Activated naive CD4-positive, alpha-beta T cell treated with anti-CD3 and anti-CD28 coated beads, Interleukin-2, amount 10 ng/mL, durations not matched to agents 7 days and 5 days (primary cell): ENCODE measurements at places on chromosomes 16 and 17.

DNA sequence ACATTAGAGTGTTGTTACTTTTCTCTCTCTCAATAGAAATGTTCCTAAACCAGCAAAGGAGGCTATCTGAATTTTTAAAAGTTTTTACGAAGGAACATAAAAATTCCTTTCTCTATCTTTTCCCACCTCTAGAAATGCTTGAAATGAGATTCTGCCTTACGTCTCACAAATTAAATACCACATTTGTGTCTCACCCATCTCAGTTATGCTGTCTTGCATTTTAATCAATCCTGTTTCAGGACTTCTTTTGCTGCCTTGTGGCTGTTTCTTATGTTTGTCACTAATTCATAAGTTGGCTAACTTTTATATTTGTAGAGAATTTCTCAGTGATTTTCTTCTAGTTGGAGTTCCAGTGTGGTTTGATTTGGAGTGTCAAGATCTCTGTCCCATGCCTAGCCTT is 3.5 kb downstream of the OMG start:
- DNase-seq = no peak

DNA sequence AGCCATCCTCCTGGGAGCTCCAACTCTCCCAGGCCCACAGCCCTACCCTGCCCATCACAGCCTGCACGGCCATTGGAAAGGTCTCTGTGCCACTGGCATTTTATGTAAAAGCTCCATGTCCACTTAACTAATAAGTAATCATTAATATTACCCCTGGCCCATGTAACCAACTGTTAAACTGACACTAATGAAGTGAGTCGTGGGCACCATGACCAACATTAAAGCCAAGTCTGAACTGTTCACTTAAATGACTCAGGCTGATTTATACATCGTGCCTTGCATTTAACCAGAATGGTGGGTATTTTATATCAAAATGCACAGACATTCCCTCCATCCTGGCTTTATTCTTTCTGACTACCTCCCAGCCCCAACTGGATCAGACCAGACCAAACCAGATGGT is 229.3 kb downstream of the SOX9 start:
- DNase-seq = no peak

GRCh38 chr17:42120161-42120769 is 902 bp downstream of the KAT2A start:
- no peak for DNase-seq

GRCh38 chr17:6209829-6210228 is 139.7 kb downstream of the WSCD1 start:
- no peak for DNase-seq

- DNase-seq = no peak
These were observed 96.7 kb downstream of the AATF start for GRCh38 chr17:37045351-37045922.

DNA sequence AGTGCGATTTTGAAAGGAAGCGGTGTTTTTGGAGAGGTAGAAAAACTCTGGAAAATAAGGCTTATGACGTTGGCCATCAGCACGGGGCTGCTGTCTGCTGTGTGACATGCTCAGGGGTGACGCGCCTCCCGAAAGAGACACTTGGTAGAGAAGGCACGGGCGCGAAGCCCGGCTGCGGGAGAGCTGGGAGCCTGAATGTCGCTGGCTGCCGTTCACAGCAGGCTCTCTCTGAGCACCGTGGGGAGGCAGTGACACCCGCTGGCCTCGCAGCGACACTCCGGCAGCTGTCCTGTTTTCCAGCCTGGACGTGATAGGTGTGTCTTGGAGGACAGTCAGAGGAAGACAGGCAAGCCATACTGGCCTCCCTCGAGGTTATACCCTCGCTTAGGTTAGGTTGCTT is 759.1 kb upstream of the RBFOX1 start:
- no peak for DNase-seq

DNA sequence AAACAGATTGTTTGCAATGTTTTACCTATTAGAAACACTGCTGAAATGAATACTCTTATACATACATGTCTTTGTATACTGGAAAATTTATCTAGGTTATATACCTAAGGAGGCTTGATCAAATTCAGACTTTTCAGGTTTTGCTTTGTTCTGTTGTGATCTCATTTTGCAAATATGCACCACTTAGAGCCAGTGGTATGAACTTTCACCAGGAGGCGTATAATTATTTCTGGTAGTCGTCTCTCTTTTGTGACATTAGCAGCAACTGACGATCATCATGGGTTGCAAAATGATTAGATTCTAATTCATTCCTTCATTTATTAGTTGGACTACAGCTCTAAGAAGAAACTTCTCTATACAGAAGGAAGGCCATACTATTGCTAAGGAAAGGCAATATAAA is 26.9 kb downstream of the AP1G1 start:
- DNase-seq = no peak

DNA sequence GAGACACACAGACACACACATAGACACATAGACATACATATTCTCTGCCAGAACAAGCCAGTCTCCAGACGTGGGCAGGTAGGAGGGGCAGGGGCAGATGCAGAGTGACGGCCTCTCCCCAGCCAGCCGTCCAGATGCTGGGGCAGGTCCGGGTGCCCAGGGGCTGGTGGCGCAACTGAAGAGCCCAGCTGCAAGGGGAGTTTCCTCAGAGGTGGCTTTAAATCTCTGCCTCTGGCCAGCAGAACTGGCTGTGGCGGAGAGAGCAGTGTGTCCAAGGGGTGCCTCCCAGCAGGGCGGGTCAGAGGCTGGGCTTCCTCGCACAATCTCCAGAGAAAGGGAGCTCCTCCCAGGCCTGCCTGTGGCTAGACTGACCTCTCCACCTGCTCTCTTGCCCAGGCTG is 9.4 kb upstream of the GCGR start:
- no peak for DNase-seq

DNA sequence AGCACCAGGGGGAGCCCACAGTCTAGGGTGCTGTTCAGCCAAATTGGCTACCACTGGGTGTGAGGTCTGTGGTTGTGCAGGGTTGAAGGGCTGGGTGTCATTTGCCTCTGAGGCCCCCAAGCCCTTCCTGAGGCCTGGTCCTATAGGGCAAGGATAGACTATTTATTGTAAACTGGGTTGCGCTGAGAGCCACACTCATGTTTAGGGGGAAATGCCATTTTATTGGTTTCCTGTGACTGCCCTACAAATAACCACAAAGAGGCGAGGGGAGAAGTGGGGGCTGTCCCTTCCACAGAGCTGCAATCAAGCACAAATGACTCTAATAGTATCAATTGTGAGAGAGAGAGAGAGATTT is 3.6 kb upstream of the ZCCHC14 start:
- DNase-seq = no peak

- peak; percentile 41 for DNase-seq
These were observed 18.6 kb upstream of the HAPSTR1 start for GRCh38 chr16:9072806-9073341.

- peak; percentile 69 for DNase-seq
These were observed 873 bp downstream of the USP10 start for GRCh38 chr16:84700446-84701300.

DNA sequence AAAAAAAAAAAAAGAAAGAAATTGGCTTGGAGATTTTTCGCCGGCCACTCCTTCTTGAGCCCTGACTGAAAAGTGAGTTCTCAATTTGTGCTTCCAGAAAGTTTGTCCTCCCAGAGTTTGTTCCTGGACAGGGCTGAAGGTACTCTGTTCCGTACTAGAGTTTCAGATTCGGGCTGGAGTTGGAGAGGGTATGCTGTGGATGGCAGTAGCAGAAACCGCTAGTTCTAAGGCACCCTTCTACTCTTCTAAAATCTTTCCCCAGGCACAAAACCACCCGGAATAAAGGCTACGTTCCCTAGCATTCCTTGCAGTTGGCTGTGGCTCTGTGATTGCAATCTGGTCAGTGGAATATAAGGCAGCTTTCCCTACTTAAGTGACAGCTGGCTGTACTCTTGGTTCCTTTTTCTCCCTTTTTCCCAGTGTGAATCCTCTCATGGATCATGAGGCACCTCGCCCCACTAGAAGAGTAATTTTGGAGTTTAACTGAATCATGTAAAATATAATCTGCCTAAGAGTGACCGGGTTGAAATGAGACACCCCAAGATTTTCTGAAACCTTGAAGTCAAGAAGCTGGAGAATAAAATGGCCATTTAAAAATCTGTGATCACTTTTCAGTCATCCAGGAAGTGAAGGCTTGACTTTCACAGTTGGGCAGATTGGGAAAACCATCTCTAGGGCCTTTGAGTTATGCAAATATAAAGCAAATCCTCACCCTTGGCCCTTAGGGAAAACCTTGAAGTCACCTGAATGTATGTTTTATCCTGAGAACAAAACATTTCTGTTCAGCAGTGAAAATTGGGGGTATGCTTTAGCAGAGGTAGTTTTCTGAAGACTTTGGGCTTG is 901 bp upstream of the HEATR6 start:
- no peak for DNase-seq

DNA sequence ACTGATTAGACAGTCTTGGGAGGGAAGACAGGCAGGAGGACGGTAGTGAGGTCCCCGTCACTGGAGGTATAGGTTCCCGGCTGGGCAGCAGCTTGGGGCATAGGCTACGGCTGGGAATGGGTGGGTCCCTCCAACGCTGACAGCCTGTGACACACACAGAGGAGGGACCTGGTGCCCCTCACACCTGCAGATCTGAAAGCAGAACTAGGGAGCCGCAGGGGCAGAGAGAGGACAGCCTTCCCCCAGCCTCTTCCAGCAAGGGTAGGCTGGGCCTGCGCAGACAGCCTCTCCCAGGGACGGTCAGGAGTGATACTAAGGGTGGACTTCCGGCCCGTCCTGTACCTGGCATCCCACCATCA is 2.0 kb downstream of the P2RX1 start:
- DNase-seq = no peak

GRCh38 chr17:80891397-80892018 is 100.1 kb upstream of the CHMP6 start:
- DNase-seq = peak; percentile 87

GRCh38 chr17:75899767-75900468 is 3.2 kb upstream of the TRIM65 start:
- DNase-seq = no peak

DNA sequence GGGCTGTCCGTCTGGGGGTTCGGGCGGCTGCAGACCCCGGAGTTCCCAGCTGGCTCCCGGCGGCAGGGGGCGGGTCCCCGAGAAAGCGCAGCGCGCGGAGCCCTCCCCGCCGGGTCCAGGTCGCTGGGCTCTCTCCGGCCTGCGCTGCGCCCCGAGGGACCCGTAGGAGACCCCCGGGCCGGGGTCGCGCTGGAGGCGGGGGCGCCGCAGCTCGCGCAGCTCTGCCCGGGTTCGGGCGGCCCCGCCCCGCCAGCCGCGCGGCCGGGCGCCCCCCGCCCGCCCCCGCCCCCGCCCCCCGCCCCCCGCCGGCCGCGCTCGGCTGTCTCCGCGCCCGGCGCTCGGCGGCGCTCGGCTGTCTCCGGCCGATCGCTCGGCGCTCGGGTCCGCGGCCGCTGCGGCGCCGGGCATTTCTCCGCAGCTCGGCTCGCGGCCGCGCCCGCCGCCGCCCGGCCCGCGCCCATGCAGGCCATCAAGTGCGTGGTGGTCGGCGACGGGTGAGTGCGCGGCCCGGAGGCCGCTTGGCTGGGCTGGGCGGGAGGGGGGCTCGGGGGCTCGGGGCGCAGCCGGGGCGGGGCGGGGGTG is at the start of gene RAC3:
TSS of gene RAC3 (plus strand) at position 376 of the 582 bp plus-strand sequence. CDS start at position 460, 84 bp downstream.
- DNase-seq = no peak

DNA sequence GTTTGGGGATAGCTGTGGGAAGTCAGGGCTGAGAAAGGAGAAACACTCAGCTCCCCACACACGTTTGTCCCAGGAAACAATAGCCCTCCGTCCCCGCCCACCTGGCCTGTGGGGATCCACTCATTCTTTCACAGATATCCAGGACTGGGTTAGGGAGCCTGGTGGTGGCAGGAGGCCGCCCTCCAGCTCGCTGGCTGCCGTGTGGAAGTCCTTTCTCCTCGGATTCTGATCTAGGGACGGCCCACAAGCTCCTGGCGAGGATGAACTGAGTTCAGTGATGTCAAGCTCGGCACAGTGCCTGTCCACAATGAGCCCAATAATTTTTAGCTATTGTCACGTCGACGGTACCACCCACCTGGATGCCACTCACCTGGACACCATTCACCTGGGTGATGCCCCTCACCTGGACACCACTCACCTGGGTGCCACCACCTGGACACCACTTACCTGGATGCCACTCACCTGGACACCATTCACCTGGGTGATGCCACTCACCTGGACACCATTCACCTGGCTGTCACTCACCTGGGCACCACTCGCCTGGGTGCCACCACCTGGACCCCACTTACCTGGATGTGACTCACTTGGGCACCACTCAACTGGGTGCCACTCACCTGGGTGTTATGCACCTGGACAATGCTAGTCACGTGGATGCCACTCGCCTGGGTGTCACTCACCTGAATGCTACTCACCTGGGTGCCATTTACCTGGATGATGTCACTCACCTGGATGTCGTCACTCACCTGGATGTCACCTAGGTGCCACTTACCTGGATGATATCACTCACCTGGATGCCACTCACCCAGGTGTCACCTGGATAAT is 172.5 kb upstream of the FOXF1 start:
- DNase-seq = no peak

- no peak for DNase-seq
These were observed 3.7 kb upstream of the MRPS34 start for GRCh38 chr16:1776672-1776955.

- no peak for DNase-seq
These were observed 80.9 kb downstream of the WWOX start for GRCh38 chr16:78180349-78180748.

DNA sequence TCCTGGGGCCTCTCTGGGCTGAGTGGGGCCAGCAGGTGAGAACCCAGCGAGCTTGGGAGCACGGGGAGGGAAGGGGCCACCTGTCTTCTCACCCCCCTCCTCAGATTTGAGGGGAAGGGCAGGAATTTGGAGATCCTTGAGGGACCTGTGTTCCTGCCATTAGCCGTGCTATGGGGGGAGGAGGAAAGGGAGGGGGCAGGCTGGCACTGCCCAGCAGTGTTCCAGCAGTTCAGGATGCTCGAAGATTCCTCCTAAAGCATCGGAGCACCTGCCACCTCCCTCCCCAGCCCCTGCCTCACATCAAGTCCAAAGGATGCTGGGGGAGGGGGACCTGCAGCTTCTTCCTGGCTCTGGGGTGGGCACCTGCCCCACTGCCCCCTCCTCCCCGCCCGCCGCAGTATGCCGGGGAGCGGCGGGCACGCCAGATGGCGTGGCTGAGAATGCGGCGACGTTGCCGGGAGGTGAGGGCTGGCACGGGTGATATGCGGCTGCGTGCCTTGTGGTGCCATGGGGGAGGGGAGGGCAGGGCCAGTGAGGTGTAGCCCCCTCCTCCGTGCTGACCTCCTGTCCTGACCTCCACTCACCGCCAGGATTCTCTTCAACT is 4.7 kb upstream of the NEUROD2 start:
- DNase-seq = no peak
